LHCN-M2 (cell line): ENCODE measurements at places on chromosomes 4 and X. TPM values are rescaled to one million over a fixed set of nuclear protein-coding genes. Genes with fewer than 3 reads are reported as not detected.

Gene IRS4
- not detected in 2 replicates for total RNA-seq

Gene SSX1
- total RNA-seq = not detected in 2 replicates

Gene KDR
- 15.8 and 19.3 TPM in 2 replicates for total RNA-seq

Gene ETDB
- total RNA-seq = not detected in 2 replicates

Gene ASB12
- total RNA-seq = not detected in 2 replicates

Gene PF4V1
- not detected in 2 replicates for total RNA-seq

DNA sequence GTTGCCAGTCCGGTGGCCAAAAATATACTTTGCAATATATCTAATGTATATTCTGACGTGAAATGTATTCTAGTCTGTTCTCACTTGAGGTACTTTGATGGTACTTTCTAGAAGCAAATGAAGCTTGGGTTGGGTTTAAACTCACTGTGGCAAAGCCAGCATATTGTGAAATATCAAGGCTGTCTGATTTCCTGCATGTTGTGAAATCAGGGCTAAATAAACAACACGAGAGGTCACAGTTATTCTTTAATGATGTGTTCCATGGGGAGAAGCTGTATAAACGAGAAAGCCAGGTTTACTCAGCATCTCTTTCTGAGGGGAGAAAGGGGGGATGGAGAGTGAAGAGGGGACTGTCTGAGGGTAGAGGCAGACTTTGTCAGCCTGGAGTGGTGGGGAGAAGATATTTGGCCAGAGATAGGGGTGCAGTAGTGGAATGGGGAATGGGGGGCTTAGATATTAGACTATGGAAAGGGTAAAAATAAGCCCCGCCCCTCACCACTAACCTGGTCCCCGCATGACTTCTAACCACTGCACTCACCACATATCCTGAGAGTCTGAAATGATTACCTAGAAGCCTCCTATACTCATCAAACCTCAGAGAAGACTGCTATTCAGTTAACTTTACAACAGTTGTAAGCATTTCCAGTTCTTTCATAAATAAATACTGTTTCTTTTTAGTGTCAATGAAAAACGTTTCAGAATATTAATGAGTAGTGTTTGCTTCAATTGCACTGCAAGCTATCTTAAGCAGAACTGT lies 5.9 kb upstream of the SCARB2 start:
- peak; percentile 65 for DNase-seq

DNA sequence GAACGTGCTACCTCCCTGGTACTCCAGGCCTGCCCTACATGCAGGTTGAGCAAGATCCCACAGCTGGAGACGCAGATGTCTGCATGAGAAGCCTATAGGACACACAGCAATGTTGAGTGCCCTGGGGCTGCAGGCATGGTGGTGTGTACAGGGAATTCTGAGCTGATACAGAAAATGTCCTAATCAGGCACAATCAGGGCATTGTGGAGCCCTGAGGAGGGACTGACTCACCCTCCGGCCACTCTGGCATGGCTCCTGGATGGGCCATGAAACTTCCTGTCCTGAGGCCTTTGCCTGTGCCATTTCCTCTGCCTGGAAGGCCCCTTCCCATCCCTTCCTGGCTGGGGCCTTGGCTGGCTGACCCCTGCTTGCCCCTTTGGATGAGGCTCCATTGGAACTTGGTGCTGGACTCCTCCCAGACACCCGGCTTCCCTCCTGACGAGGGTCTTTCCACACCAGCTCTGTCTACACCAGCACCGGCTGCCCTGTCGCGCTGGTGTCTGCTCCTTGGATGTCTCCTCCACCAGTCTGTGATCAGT lies 16.7 kb upstream of the AFAP1 start:
- DNase-seq = peak; percentile 35
